H1 (cell line): ENCODE measurements at places on chromosomes 1 and 21. TPM values are rescaled to one million over a fixed set of nuclear protein-coding genes. Genes with fewer than 3 reads are reported as not detected.

Gene UTS2
- total RNA-seq = not detected in 2 replicates

Gene CRP
- not detected in 2 replicates for total RNA-seq

Gene HAPLN2
- total RNA-seq = 0.19 TPM in 1 of 2 replicates, not detected in the other

DNA sequence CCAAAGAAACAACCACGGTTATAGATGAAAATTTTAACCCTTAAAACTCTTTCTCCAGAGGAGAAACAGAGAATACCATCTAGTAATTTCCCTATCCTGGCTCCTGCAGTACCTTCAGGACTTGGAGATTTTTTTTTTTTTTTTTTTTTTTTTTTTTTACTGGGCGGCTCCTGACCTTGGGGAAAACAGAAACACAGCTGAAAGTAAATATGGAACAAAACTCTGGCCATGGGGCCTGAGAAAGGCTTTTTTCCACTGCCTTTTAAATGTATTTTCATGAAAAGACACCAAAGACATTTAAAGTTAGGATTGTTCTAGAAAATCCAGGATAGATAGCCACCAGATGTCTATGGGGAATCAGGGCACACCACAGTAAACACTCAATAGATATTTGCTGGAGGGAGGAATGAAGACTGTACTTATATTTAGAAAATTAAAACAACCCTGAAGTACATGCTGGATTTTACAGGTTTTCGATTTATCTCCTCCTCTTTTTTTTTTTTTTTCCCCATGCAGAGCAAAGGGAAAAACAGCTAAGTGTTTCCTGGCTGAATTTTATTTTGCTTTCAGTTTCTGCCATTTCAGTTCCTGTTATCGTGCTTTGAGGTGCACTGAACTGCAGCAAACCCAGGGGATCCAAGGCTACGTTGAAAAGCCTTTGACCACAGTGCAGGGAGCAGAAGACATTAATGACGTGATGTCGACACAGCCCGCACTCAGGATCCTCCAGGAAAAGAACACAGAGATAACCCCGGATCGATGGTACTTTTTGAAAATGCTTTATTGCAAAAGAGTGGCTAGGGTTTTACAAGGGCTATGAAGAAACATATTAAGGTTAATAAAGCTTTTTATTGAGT lies 35.7 kb upstream of the CNN3 start:
- DNase-seq = no peak

DNA sequence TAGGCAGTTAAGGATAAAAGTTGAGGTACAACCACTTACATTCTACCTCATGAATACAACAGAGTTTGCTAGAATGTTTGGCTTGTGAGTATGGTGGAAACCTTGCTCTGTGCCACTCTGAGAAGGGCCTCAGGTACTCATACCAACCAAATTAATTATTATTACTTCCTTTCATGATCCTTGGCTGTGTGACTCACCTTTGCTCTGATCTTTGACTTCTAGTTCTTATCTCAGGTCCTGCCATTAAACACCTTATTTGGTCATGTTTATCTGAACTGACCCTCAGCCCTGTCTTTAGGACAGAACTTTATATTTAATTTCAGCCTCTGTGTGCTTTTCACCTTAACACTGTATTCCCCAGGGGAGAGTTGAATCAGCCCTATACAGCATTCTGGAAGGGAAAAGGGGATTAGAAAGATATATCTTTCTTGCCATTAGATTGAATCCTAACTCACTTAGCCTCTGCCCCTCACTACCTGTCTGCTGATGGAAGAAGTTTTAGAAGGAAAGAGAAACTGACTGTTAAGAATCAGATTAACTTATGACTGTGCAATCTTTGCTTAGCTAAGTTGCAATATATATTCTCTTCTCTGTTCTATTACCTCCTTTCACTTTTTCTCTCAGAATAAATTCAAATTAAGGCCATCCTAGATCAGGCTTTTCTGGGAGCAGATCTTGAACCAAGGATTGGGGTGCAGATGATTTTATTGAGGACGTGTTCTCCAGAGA lies 260.4 kb upstream of the DPYD start:
- DNase-seq = no peak

GRCh38 chr1:6141592-6141991 lies 38.5 kb downstream of the CHD5 start:
- no peak for DNase-seq

DNA sequence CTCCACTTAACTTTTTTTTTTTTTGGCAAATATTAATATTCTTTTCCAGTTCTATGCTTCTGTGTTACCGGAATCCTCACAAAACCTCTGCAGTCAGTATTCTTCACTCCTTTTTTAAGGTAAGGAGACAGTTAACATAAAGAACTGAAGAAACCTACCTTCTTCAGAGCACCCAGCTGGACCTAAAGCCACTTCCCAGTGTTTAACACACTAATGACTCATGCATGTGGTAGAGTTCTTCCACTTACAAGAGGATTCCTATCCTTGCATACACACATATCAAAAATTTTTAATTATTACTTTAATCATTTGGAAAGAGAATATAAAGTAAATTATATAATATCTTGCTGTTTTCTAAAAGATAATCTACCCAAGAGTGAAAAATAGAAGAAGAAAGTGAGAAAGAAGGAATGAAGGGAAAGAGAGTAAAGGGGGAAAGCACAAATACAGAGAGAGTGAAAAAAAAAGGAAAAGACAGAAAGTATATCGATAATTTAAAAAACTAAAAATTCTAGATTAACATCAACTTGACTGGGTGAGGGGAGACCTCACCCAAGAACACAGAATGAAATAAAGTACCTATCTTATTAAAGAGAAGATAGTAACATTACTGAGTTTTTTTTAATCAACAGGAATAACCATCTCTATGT lies 54.9 kb downstream of the ENAH start:
- DNase-seq = no peak

- no peak for DNase-seq
Measured at GRCh38 chr1:1325288-1326074, 879 bp downstream of the CPTP start.

- no peak for DNase-seq
Measured at GRCh38 chr1:32903991-32904785, 3.0 kb upstream of the TMEM54 start.

GRCh38 chr1:233066087-233066486 lies 115.7 kb downstream of the NTPCR start:
- no peak for DNase-seq

- peak; percentile 63 for DNase-seq
Measured at GRCh38 chr21:32403201-32403777, 9.2 kb upstream of the EVA1C start.

DNA sequence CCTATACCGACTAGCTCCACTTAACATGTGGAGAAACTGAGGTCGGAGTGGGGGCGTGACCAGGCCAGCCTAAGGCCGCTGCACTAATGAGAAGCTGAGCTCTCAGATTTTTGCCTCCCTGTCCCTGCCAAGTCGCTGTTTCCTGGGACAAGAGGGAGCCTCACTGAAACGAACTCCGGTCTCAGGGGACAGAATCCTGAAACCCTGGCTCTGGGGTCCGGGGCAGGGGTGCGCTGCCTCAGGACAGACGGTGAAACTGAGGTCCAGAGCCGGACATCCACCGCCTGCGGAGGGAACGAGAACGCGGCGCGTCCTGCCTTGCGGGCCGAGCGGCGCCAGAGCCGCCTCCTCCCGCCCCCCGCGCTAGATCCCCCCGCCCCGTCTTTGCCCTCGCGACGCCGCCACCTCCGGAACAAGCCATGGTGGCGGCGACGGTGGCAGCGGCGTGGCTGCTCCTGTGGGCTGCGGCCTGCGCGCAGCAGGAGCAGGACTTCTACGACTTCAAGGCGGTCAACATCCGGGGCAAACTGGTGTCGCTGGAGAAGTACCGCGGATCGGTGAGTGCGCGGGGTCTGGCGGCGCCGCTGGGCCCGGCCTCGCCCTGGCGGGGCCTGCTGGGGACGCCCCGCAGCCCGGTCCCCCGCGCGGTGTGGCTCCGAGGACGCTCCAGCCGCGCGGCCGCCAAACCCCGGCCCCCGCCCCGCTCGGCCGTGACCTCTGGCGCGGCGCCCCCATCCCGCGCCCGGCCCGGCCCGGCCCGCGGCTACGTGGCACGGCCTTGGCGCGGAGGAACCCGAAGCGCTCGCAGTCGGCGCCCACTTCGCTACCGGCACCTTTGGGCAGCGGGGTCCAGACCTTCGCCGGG lies at the start of gene GPX7:
Gene GPX7 (plus strand): TSS at position 381 of the 865 bp plus-strand sequence. CDS start 39 bp downstream, at position 420.
- peak; percentile 66 for DNase-seq

DNA sequence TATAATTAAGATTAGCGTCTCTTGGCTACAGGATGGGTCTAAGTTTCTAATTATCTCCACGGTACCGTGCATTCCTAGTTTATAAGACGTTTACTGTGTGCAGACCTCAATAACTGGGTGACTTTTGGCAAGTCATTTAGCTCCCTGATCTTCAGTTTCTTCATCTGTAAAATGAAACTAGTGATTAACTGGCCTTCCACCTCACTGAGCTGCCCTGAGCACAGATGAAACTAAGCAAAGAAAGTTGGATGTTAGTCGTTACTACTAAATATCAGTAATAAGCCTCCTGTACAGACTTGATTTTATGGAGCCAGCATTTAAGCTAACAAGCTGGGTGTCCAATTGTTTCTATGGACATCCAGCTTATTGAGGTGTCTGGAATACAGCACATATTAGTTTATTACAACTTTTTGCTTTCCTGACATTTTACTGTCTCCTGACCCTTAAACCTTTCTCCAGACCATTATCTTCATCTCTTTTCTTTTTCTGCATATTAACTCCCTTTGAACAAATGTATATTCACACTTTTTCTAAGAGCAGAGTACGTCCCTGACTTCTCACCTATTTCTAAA lies 1.1 kb downstream of the CR2 start:
- no peak for DNase-seq

DNA sequence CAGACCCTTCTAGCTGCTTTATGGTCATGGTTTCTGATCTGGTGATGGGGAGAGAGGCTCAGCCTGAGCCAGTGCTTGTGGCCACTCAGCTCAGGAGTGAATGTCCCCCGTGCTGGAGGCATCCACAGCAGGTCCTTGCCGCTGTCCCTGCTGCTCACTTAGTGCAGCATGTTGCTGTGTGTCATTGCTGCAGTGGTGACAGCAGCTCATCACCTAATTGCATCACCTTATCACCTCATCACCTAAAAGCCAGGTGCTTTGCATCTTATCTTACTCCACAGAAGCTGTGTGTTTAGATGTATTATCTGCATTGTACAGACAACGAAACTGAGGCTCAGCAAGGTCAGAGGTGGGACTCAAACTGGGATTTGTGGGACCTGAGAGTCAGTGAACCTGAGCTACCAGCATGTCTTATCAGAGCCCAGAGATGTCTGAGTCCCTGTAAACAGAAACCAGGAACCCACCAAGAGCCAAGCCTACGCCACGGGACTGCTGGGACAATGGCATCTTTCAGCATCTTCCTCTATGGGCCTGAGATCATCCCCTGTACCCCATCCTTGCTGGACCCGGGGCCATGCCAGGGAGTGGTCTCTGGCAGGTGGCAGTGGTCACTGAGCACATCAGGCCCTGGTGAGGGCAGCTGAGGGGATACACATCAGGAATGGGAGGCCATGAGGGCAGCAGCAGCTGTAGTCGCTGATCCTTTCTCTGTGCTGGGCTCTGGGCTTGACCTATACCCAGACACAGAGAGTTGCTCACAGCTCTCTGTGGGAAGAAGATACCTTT lies 6.5 kb downstream of the PODN start:
- no peak for DNase-seq

- no peak for DNase-seq
Measured at GRCh38 chr1:33170351-33171274, 11.2 kb downstream of the TRIM62 start.

GRCh38 chr21:16842696-16843035 lies 670.2 kb upstream of the CXADR start:
- no peak for DNase-seq

- no peak for DNase-seq
Measured at GRCh38 chr1:3463891-3464648, 9.6 kb downstream of the ARHGEF16 start.

GRCh38 chr1:31587720-31588423 lies 11.6 kb downstream of the TINAGL1 start:
- DNase-seq = peak; percentile 91

GRCh38 chr1:81032374-81032773 lies 768.4 kb upstream of the ADGRL2 start:
- DNase-seq = no peak

GRCh38 chr1:53396573-53397268 lies 62.5 kb upstream of the DMRTB1 start:
- no peak for DNase-seq

DNA sequence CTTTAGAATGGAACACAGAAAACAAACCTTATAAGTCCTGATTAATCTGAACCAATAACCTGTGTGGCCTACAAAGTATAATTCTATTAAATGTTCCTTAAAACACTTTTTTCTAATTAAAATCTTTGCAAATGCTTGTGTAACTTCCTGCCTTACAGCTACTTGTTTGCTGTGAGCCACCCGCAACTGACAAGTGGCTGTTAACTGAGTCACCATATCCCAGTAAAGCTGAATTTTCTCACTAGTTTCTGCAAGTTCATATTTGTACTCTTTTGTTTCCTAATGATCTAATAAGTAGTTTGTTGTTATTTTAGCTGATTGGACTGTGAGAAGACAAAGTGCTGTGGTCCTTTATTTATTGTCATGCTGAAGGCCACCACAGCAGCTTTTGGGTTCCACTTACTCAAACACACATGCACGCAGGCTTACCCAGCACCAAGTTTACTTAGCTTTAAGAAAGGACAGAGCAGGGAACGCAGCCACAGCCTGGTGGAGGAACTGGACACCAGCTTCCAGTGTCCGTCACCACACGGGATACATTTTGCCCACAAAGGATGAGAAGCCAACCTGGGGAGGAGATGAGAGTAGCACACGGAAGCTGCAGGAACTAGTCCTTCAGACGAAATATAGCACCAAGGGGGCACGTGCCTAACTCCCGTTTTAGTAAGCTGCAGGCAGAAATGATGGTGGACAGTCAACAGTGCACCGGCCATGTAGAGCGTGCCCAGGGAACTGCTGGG lies 47.8 kb downstream of the LCA5L start:
- DNase-seq = no peak

- no peak for DNase-seq
Measured at GRCh38 chr1:116226017-116226416, 114.8 kb downstream of the MAB21L3 start.
